ENCODE measurements at places on chromosomes 6 and 20.

DNA sequence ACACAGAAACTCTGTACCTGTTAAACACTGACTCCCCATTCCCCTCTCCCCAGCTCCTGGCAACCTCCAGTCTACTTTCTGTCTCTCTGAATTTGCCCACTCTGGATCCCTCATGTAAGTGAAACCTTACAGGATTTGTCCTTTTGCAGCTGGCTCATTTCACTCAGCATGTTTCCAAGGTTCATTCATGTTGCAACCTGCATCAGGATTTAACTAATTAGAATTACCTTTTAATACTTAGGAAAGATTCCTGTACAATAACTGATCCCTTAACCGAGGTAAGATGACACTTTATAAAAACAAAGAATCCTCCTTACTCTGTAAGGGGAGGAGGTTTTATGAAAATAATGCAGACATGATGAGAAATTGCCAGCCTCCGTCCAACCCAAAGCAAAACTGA lies 113.1 kb upstream of the MTHFD1L start:
- no peak for DNase-seq

GRCh38 chr20:6490849-6491248 lies 276.6 kb upstream of the BMP2 start:
- DNase-seq: no peak

DNA sequence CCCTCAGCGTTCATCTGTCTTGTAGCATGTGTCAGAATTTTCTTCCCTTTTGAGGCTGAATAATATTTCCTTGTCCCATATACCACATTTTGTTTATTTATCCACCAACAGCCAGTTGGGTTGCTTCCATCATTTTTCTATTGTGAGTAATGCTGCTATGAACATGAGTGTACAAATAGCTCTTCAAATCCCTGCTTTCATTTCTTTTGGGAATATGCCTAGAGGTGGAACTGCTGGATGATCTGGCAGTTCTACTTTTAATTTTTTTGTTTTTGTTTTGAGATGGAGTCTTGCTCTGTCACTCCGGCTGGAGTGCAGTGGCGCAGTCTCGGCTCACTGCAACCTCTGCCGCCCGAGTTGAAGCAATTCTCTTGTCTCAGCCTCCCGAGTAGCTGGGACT lies 64.7 kb downstream of the SASH1 start:
- DNase-seq: no peak

DNA sequence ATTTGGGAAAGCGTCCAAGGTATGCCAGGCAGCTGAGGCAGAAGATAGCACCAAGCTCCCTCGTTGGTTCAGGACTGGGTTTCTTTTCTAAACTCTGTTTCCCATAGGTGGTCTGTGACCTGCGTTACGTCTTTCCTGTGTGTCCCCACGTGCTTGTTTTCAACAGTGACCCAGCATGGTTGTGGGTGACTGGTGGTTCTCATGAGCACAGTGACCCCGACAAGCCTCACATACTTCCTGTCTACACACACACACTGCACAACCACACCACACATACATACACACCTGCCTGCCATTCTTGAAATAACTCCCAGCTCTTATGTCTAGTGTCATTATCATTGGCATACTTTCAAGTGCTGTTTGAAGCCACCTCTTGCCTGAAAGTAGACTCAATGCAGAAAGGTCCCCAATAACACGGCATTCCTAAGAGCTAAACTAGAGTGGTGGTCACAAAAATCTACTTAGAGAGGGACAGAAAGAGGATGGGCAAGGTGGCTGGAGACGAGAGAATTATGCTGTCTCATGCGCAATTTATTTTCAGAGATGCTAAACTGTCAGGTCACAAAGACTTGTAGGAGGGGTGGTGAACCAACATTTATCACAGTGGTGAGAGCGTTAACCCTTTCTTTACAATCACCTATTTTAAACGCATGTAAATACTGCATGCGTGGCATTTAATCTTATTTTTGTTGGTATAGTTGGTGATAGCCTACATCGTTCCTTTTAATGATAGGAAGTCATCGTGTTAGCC lies 66.7 kb downstream of the GCNT2 start:
- DNase-seq: no peak

- DNase-seq: no peak
Measured at GRCh38 chr6:129073691-129074395, 190.9 kb downstream of the LAMA2 start.

DNA sequence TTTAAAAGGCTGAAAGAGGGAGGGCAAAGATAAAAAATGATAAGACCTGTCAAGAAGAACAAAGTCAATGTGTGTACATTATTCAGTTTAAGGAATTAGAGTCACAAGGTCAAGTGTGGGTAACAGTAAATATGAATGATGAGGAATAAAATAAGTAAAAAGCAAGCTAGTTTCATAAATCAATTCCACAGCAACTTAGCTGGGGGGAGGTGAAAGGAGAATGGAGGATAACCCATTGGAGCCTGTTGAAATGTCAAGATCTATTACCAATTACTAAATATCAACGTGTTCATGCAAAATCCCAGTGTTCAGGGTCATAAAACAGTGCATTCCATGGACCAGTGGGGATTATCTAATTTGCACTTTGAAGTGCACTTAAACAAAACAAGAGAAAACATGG lies 242.9 kb downstream of the TBX18 start:
- DNase-seq: no peak

- DNase-seq: no peak
Measured at GRCh38 chr6:89387516-89388201, 24.4 kb downstream of the RRAGD start.
